ENCODE measurements at places on chromosomes 5 and 9.

GRCh38 chr5:117461966-117462365 is 887.3 kb upstream of the SEMA6A start:
- DNase-seq = no peak

DNA sequence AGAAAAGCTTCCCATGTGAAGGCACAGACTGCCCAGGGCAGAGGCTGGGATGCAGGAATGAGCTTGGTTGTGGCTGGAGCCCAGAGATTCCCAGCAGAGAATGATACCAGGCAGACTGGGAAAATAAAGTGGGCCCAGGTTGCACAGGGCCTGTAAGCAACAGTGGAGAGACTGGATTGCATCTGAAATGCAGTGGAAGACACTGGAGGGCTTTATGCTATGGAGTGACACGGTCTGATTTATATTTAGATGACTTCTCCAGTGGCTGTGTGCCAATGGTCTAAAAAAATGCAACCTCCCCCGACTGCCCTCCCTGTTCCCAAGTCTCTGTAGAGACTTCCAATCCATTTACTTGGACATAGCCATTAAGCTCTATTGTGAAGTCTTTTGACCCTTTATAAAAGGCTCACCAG is 951.1 kb upstream of the DMAC1 start:
- no peak for DNase-seq

GRCh38 chr9:130794923-130795495 is 40.0 kb upstream of the ABL1 start:
- no peak for DNase-seq

DNA sequence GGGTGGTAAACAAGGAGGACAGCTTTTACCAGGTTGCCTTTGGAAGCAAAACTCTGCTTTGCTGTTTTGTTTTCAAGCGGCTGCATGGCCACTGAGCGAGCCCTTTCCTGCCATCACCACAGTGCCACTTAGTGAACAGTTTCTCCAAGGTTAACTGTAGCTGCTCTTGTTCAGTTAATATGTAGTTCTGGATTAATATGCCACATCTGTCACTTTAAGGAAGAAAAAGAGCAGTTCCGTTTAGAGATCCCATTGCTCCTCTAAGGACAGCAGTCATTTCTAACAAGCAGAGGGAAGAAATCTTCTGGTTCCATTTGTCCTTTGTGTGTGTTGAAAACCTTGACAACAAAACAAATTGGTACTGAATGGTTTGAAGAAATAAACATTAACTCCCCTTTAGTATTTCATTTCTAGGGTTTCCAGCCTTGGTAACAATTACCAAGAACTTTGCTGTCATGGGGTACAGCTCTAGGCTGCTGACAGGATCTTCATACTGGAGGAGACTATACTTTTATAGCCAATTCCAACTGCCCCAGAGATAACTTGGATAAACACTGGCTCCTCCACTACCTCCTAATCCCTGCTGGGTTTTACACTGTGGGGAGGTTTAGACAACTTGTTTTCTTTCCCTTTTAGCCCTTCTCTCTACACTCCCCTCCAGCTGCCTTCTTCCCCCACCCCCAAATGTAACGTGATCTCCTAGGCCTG is 10.3 kb upstream of the ABL1 start:
- no peak for DNase-seq

DNA sequence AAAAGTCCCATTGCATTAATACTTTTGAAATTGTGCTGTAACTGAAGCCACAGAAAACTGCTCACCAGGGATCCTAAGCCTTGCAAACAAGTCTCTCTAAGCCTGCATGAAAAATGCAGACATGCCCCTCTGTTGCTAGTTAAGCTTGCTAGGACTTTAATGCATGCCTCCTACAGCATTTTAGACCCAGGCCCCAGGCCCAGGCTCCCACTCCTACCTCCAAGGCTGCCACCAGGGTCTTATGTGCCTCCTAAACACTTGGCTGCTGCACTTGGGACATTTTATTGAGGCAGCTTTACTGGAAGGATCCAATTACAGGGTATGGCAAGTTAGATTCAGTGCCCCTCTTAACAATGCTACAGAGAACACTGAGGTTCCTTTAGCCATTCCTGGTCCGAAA is 467.3 kb upstream of the CLINT1 start:
- DNase-seq = no peak

- no peak for DNase-seq
Observed at GRCh38 chr9:122265149-122265915, 650 bp downstream of the MRRF start.

GRCh38 chr9:79559495-79560181 is 12.1 kb upstream of the TLE4 start:
- DNase-seq = no peak

- DNase-seq = no peak
Observed at GRCh38 chr5:151006704-151007334, 13.6 kb upstream of the GPX3 start.

Data from Peyer's patch (tissue), 4 donors.